RWPE1 (cell line): ENCODE measurements at places on chromosomes 7 and 10.

- peak; percentile 19 for DNase-seq
These were observed 44.9 kb downstream of the POLR1F start for GRCh38 chr7:19663816-19664462.

GRCh38 chr7:90483251-90483650 is 13.8 kb downstream of the PTTG1IP2 start:
- no peak for DNase-seq

- DNase-seq = peak; percentile 36
These were observed 481.0 kb downstream of the TNS3 start for GRCh38 chr7:47100817-47101435.

- no peak for DNase-seq
These were observed 25.9 kb upstream of the C10orf71 start for GRCh38 chr10:49273082-49273465.

GRCh38 chr10:88064608-88065382 is 201.4 kb downstream of the PTEN start:
- no peak for DNase-seq

GRCh38 chr7:108815815-108816214 is 246.1 kb downstream of the DNAJB9 start:
- no peak for DNase-seq

GRCh38 chr7:143934526-143935325 is at the start of gene OR2F2:
OR2F2 (plus strand) TSS chr7:143935233; CDS start chr7:143935233, 0 bp downstream.
- DNase-seq = no peak

GRCh38 chr7:45625714-45626440 is 51.7 kb downstream of the ADCY1 start:
- no peak for DNase-seq

DNA sequence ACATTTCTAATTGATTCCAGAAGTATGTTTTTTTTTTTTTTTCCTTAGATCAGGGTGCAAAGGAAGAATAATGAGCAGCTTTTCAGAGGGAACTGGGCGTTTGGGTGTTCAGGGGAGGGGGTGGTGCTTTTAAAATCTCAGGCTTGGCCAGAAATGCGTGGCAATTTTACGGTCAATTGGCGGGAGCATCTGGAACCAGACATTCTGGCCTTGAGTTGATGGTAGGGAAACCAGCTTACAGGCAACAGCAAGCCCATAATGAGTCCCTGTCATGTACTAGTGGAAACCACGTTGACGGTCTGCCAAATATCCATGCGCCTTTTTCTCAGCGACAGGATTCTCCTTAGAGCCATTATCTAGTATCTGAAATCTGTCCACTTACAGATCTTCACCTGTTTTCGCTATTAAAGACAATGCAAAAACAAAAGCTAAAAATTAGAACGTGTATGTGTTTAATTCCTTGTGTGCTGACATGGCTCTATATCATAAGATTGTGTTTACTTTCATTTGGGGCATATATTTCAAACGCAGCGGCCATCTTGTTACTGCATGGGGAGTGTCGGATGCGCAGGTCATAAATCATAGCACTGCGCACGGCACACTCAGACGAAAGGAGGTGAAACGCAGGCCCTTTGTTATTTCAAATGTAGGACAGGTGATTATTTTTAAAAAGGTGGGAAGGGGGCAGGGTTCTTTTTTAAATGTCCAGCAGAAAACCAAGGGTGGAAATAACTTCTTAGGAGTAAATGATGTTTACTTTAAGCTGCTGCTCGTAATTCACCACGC is 209.2 kb downstream of the AGMO start:
- no peak for DNase-seq

DNA sequence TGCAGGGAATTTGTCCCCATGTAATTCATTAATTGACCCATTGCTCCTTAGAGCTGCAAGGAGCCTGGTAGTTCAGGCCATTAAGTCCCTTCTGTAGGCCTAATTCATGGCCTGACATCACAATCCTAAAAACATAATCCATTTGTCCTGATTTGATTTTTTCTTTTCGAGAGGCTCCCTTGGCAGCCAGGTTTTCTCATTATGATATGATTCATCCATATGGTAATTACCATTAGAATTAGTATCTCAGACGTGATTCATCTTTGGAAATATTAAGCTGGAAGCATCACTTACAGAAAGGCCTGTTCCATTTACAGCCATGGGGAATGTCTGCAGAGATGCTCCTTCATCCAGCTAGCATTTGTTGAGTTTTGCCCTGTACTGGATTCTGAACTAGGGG is 128.5 kb downstream of the PLCE1 start:
- no peak for DNase-seq

GRCh38 chr7:71507680-71508602 is 376.0 kb downstream of the GALNT17 start:
- no peak for DNase-seq

DNA sequence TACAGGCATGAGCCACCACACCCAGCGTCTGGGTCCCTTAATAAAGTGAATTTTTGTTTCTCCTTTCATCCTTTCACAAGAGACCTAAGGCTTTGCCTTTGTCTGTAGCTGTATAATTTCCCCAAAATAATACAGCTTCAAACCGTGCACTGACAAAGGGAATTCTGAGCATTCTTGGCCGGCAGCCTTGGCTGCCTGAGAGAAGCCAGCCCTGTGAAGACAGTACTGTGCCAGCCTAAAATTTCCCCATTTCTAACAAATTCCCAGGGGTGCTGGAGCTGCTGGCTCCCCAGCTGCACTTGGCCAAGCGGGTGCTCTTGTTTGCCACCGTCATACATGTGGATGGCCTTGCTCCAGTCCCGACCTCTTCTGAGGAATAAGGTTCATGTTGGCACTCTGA is 106.2 kb downstream of the ZMYND11 start:
- DNase-seq = no peak

DNA sequence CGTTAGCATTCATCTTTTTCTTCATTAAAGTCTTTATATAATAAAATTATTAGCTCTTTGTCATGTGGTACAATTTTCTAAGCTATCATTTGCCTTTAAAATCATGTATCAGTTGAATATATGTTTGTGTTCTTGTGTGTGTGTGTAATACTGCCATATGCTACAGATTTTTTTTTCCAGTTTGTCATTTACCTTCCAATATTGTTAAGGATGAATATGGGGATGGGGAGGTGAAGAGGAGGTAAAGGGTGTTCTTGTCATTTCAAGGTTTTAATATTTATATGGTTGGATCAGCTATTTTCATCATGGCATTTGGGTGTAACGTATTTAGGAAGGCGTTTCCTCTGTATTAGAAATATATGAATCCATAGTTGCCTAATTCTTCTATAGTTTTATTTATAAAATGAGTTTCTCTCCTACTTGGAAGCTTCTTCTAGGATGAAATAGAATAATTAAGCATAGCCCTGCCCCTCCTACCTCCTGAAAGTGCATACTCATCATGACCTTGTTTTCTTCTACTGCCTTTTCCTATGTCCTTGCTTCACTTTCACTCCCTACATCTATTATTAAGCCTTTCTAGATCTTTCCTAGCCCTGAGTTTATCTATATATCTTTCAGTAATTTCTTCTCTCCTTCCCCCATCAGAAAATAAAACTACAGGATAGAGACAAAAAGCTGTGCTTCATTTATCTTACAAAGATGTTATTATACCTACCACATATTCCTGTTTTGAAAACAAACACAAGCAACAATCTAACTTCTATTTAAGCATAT is 25.1 kb downstream of the RAB18 start:
- no peak for DNase-seq

DNA sequence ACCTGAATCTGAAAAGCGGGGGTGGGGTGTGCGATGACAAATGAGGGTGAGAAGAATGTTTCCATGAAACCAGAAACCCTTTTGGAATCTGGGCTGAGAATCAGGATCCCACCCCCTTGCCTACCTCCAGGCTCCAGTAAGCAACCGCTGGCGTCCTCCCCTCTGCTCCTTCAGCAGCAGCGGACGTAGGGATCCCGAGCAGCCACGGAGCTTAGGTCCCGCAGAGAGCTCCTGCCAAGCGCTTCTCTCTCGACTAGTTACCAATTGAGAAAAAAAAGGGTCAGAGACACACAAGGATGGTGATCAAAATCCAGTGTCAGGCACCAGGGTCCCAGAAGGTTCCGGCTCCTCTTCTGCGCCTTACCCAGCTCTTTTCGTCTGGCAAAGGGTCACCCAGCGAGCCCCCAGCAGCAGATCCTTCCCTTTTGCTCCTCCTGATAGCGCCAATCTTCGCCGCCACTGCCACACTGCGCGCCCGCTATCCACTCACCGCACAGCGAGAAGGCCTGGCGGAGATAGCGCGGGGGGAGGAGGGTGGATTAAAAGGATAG is 733.5 kb downstream of the ZWINT start:
- DNase-seq = no peak

DNA sequence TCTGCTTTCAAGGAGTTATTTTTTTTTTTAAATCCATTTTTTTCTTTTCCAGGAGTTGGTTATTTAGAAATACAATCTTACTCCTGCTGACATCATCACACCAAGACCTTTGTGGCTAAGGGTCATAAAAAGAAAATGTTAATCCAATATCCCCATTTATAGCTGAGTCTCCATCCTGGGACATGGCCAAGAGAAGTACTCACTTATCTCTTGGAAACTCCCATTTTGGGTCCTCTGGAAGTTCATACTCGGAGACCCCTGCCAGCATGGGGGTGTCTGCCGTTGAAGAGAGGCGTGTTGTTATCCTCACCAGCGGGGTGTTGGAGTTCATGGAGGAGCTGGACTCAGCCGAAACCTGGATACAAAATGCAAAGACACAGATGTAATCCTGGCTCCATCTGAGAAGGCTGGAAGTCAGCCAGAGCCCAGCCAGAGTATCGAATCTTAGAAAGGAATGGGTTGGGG is 94.6 kb downstream of the FGFR2 start:
- DNase-seq = no peak

DNA sequence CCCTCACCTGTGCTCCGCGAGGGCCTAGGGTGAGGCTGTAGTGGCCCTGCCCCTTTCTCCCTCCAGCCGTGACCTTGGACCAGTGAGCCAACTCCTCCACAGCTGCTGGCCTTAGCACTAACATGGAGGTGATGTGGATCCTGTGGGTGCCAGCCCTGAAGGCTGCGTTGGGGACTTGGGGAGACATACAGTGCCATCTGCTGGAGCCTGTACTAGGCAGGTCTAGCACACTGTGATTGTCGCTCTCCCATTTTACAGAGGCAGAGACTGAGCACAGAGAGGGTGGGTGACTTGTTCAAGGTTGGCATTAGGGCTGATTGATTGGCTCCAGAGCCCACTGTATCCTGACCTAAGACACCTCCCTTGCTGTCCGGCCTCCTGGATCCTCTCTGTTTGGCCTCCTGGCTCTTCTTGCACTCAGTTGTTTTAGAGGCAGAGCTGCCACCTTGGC is 37.6 kb downstream of the PRF1 start:
- DNase-seq = no peak

- no peak for DNase-seq
These were observed 9.1 kb downstream of the LANCL2 start for GRCh38 chr7:55374213-55374612.

DNA sequence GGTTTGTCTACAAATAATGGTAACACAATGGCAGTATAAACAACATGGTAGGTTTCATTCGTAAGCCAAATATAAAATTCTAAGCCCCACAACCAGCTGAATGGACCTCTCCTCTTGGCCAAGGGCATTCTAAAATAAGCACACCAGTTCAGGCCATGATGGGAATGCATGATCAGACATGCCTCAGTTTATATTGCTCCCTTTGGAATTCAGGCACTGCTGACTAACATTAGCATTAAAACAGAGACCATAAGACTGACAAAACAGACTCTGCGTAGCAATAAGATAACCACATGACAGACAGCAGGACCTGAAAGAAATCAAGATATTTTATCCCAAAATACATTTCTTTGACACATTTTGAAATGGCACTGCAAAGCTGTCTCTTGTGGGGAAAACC is 125.8 kb downstream of the FAM107B start:
- DNase-seq = peak; percentile 12

DNA sequence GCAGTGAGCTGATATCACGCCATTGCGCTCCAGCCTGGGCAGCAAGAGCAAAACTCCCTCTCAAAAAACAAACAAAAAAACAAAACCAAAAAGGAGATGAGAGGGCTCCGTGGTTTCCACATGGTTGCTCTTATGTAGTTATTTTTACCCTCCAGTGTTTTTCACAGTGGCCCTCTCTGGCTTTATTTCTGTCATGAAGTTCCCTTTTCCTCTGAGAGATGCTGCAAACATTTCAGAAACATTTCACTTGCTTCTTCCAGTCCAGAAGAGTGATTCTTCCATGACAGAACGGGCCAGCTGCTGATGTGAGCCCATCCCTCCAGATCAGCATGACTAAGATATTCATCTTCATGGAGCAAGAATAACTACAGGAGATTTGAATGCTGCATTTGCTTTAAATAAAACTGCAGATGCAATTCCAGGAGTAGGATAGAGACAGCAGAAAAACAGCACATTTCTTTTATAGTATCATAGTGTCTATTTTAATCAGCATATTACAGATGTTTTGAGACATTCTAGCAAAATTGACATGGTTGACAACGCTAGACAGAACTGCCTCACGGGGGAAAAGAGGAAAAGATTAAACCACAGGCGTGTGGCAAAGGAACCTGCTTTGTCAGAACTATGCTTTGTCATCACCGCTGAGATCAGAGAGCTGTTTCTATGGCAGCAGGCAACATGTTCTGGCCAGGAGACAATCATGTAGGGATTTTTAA is 40.3 kb downstream of the NRCAM start:
- peak; percentile 12 for DNase-seq

DNA sequence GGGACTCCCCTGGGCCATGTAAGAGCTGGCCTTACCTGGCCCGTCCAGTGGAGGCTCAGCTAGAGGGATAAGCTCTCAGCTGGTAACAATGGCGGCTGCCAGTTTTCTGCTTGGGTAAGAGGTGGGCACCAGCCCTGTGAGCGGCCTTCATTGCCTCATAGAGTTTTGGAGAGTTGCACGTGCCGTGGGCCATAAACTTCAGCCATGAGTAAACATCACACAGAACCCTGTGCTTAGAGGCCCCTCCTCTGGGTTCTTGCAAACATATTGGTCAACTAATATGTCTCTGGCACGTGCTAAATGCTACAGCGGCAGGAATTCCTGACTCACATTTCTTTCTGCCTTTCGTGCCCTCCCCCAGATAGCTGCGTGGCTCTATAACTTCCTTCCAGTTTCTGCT is 103.9 kb upstream of the LEP start:
- peak; percentile 34 for DNase-seq

DNA sequence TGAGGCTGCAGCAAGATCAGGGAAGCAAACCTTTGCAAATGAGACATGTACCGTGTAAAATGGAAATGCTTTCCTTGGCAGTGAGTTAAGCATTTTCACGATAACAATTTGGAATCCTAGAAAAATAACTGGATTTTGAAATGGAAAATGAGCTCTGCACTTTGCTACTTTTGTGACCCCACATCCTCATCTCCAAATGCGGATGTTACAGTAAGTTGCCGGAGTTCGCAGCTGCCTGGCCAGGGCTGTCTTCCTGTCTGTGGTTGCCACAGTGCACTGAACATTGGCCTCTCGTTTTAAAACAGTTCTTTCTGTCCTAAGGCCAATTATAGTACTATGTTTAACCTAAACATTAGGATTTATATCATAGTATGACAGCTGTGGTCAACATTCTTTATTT is 136.2 kb upstream of the FZD8 start:
- no peak for DNase-seq

- DNase-seq = no peak
These were observed 93.5 kb downstream of the DYNC1I1 start for GRCh38 chr7:95865716-95866371.

- peak; percentile 83 for DNase-seq
These were observed at the start of gene RUFY2 for GRCh38 chr10:68406815-68407548. RUFY2 (minus strand) TSS chr10:68407277; CDS start chr10:68407189, 88 bp downstream.
